ENCODE measurements at places on chromosomes 16 and 17.

GRCh38 chr17:3993493-3994220 is 29.4 kb upstream of the ATP2A3 start:
- no peak for DNase-seq

DNA sequence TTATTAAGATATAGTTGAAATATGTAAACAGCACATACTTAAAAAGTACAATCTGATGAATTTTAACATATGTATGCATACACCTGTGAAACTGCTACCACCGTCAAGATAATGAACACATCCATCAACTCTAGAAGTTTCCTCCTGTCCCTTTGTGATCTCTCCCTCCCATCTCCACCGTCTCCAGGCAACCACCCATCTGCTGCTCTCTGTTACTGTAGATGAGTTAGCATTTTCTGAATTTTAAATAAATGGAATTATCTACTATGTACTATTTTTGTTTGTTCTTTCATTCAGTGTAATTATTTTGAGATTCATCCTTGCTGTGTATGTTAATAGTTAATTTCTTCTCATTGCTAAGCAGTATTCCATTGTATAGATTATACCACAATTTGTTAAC is 40.2 kb upstream of the SMPD3 start:
- DNase-seq: no peak

DNA sequence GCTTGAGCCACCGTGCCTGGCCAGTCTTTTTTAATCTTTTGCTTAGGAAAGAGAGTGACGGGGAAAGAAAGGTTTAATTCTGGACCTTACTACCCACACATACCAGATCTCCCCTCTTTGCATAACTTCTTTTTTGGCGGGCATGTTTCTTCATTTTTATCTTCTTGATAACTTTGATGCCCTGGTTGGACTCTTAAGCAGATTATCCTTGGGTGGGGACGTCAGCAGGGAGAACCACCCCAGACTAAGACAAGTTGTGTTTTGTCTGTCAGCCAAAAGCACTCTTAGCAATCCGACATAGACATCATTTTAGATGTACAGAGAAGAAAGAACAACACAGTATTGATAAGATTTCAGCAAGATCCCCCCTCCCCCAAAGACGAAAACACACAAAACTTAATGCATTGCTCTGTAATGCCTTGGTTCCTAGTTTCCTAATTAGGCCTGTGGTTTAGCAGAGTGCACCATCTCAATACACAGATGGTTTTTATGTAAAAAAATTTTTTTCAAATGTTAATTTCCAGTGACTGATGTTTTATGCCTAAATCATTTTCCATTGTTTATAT is 99.9 kb downstream of the MSI2 start:
- no peak for DNase-seq

GRCh38 chr16:65666132-65666941 is 544.5 kb upstream of the CDH11 start:
- DNase-seq: no peak

- no peak for DNase-seq
These were observed 88.6 kb downstream of the RPTOR start for GRCh38 chr17:80633207-80633606.

- no peak for DNase-seq
These were observed 68.8 kb downstream of the GSG1L start for GRCh38 chr16:27994686-27995085.

GRCh38 chr16:30060836-30061554 is 4.6 kb upstream of the ALDOA start:
- no peak for DNase-seq

DNA sequence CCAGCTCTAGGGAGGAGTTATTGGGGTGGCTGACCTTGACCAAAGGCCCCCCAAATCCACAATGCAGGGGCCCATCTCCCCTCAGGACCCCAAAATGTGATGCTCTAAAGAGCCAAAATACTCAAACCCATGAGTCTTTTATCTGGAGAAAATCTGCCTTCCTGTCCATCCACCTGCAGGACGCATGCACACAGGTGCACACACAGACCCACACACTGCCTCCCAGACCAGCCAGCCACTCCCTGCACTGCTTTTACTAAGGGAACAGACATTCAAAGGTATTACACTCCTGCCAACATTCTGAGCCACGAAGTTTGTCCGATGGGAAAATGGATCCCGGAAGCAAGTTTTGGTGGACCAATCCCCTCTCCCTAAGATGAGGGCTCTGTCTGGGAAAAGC is 76.1 kb upstream of the CDH5 start:
- no peak for DNase-seq

DNA sequence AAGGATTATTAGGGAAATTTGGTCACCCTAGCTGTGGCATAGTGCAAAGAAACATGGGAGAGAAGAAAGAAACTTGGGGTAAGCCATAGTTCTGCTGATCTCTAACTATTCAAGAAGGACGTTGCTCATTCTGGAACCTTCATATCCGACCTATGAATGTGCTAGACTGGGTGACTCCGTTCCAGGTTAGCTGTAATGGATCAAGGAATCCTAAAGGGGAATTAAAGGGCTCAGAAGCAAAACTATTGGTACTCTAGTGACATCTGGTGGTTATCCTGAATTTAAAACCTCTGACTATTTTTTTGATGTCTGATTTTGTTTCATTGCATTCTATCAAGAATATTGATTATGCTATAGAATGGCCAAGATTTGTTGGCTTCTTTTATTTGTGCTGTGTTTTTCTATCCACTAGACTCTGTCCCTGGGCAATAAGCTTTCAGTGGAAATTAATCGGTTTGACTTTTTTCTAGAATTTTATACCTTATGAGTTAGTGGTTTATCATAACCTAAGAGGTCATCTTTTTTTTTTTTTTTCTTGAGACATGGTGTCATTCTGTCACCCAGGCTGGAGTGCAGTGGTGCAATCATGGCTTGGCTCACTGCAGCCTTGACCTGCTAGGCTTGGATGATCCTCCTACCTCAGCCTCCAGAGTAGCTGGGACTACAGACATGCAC is 19.5 kb downstream of the PCTP start:
- peak; percentile 61 for DNase-seq

DNA sequence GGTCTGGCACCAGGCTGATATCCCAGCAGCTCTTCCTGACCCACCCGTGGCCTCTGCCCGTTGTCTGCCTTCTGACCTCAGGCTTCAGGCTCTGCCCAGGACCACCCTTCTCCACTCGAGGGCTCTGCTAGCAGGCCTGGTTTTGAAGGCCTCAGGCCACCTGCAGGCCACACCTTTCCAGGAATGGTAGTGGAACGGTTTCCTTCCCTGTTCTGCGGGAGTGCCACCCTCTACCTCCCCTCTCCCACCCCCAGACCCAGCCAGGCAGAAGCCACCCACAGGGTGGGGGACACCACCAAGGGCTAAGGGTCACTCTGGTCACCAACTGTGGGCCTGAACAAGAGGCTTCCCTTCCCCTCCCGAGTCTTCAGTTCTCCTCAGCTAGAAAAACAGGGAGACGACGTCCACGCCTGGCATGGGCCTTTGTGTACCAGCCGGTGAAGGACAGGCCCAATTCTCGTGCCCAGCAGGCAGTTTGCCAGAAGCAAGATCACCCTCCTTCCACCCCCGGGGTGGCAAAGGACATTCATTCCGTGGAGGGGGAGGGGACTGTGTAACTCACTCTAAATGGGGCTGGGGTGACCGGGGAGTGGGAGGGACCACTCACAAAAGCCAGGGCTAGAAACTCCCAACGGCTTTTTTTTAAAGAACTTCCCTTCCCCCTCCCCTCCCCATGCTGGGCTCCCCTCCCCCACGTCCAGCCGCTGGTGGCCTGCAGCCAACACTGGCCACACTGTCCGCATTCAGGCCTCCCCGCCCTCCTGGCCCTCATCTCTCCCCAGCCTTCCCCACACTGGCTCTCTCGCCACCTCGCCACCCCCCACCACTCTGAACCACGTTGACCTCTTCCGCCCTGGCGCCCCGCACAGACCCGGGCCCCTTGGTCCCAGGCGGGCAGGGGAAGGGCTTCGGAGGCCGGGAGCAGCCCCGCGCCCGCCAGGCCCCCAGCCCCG is 7.7 kb downstream of the CBX4 start:
- no peak for DNase-seq

- DNase-seq: peak; percentile 21
These were observed 1.2 kb upstream of the ZFPM1 start for GRCh38 chr16:88451586-88452481.

DNA sequence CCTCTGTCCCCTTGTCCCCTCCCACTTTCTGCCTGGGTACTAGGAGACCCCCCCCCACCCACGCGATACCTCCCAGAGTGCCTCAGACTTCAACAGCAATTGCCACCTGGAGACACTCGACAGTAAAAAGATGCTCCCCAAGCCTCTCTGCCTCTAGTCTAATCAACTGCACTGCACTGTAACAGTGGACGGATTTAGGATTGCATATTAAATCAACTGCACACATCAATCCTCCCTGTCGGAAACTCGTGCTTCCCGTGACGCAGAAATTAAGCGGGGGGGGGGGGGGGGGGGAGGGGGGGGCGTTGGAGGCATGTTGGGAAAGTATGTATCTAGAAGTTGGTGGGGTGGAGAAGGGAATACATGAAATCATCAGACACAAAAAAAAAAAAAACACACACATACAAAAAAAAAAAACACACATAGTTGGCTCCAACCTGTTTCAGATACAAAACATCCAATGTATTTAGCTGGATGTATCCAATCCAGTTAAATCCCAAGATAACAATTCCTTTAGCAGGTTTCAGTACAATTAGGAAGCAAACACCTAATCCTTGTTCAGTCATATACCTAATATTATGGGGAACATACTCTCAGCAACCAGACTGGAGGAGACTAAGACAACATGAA is 29.7 kb downstream of the FAM222B start:
- peak; percentile 39 for DNase-seq

- no peak for DNase-seq
These were observed 22.6 kb upstream of the UBE2G1 start for GRCh38 chr17:4389079-4389478.

DNA sequence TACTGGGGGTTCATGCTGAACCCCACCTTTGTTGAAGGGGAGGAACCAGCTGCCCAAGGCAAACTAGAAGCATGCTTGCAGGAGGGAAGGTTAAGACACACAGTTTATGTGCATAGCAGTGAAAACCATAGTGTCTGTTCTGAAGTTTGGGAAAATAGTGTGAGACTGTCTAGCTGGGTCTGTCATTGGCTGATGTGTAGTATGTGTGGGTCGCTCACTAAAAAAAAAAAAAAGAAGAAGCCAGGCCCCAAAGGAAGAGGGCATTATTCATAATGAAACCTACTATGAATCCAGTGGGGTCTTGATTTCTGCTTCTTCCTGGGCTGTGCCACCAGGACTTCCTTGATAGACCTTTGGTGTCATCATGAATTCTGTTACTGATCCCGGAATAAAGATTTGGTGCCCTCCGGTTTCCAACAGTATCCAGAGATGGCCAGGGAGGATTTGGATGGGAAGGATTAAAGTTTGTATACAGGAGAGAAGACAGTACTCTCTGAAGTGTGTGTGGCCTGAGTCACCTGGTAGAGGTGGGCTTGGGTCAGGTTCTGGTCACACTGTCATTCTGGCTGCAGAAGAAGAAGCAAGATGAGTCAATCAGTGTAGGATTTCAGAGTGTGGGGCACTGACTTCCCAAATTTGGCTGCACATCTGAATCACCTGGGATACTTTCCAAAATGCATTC is 220.3 kb downstream of the PRKCA start:
- DNase-seq: no peak

- DNase-seq: no peak
These were observed 139.5 kb upstream of the PMFBP1 start for GRCh38 chr16:72311426-72311825.

DNA sequence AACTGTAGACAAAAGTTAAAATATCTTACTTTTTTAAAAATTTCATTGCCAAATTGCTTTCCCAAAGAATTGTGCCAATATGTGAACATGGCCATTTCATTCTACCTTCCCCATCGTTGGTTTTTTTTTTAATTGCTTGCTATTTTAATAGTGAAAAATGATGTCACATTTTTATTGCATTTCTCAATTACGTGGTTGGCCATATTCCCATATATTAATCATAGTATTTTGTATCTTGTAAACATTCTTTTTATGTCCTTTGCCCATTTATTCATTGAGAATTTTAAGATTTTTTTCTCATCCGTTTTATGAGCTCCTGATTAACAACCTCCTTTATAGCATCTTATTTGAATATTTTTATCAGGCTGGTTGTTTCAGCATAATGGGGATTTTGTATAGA is 7.2 kb downstream of the OMG start:
- DNase-seq: no peak

DNA sequence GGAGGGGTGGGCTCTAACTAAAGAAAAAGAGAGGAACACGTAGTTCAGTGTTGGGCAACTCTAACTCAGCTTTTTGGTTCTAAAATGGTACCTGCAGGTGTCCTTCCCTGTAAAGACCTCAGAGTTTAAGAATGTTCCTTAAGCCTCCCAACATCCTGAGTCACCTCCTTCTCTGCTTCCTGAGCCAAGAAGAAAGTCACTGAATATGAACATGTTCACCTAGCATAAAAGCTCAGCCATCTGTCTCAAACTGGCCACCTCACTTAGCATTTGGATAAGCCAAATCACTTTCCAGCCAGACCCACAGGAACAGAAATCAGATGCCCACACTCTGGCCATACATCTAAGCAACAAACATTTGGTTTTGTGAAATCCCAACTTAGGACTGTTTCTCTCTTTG is 3.7 kb downstream of the TMEM98 start:
- no peak for DNase-seq

GRCh38 chr16:70715055-70715858 is 29.4 kb upstream of the MTSS2 start:
- no peak for DNase-seq

- no peak for DNase-seq
These were observed 26.8 kb downstream of the GNA13 start for GRCh38 chr17:65029605-65030336.

DNA sequence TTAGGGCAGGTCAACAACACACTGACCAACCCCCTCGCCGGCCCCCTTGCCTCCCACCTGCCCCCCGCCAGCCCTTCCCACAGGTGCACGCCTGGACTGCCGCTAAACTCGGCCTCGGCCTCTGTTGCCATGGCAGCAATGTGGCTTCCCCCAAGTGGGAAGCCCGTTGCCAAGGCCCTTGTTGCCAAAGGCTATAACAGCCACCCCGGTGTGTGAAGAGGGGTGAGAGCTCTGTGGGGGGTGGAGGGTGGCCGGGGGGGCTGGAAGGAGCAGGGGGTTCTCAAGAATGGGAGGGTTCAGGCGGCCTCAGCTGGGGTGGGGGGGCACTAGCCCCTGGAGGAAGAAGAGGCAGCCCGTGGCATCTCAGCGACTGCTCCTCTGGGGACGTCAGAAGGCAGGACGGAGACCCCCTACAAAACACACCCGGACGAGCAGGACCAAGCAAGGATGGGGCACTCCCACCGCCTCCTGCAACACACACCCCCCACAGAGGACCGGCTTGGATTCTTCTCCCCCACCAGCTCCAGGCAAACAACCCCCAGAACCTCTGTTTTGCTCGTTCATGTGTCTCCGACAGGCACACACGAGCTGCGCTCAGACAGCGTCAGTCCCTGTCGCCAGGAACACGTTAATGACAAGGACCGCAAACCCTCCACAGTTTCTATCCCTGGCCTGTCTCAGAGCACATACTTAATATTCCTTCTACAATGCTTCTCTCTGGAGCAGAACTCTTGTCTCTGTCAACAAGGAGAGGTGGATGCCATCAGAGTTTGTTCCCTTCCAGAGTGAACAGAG is 55.7 kb downstream of the ABR start:
- no peak for DNase-seq
